ENCODE measurements at places on chromosomes 5 and 9. TPM values are rescaled to one million over a fixed set of nuclear protein-coding genes. Genes with fewer than 3 reads are reported as not detected.

Gene CDH6
- 2.1 TPM for polyA plus RNA-seq

Gene FAM221B
- not detected for polyA plus RNA-seq

Gene LCN10
- not detected for polyA plus RNA-seq

Gene DIRAS2
- 26.7 TPM for polyA plus RNA-seq

Gene NME5
- polyA plus RNA-seq = 17.0 TPM

Gene ECM2
- polyA plus RNA-seq = not detected

Data from neural cell (in vitro differentiated cells).